Pancreas (tissue), 10 donors: ENCODE measurements at places on chromosomes 4 and X. TPM values are rescaled to one million over a fixed set of nuclear protein-coding genes. Genes with fewer than 3 reads are reported as not detected.

TSPAN7 gene
- 6.3 TPM for total RNA-seq

DNA sequence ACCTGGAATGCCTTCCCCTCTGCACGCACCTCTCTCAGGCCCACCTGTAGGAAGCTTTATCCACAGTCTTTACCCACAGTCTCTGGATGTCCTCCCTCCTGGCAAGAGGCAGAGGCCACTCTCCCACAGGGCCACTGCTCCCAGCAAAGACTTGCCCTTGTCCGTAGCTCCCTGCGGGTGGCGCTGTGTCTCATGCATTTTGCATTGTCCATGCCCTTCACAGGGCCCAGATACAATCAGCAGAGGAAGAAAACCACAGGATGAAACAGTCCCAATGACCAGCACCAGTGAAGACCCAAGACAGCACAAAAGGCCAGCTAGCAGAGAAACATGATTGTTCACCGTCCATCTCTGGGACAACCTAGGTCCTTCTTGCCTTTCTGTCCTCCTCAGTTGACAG is 2.1 kb upstream of the NSG1 start:
- DNase-seq, result peak; percentile 41

FTSJ1 gene
- total RNA-seq, result 15.3 TPM

DNA sequence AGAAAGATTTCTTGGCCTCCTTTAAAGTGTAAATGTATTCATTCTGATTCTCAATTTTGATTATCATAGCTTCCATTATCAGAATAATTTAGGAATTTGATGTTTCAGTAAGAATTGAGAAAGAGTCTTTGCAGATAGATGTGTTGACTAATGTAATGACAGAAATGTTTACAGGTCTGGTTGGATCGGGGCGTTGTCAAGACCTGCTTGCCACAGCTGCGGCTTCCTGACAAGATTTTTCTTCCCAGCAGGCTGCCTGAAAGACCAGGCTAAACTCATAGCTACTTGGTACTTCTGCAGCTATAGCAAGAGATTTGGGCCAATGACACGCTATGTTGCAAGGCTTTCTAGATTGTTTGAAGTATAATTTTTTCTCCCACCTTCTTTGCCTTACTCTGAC is 91.5 kb upstream of the ANKRD50 start:
- no peak for DNase-seq

PPP1R3F gene
- 2.8 TPM for total RNA-seq

- no peak for DNase-seq
These were observed 223.1 kb upstream of the BCOR start for GRCh38 chrX:40320819-40321218.

NEIL3 gene
- 0.09 TPM for total RNA-seq

DNA sequence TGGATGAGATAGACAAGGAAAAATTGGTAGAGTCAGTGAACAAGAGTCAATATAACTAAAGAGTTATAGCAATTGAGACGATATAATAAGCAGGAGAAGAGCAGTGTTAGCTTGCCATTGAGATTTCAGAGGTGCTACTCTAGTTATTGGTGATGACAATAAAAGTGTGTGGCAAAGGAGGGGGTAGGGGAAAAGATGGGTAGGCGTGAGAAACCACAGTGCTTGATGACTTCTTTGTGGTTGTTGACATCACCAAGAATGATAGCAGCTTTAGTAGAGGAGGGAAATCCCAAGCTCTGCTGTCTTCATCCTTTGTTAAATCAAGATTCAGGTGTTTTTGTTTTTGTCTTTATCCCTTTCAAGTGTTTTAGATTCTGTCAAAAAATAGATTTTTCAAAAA is 179.9 kb upstream of the PPP3CA start:
- DNase-seq, result no peak

DNA sequence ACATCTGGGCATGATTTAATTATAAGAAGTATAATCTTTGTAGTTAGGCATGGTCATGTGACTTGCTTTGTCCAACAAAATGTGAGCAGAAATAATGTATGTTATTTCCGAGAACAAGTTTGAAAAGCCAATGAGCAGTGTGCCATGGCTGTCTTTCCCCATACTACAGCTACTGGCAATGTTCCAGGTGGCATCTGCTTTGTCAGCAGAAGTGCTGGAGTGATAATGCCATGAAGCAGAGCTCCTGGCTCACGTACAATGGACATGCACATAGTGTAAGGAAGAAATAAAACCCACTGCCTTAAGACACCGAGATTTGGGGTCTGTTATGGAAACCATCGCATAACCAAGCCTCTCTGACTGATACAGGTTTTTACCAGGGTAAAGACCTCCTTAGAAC is 212.6 kb upstream of the RASGEF1B start:
- DNase-seq, result no peak

GRCh38 chr4:30757357-30757756 is 37.2 kb downstream of the PCDH7 start:
- DNase-seq, result no peak

- peak; percentile 41 for DNase-seq
These were observed 70.2 kb upstream of the BCOR start for GRCh38 chrX:40167850-40168479.

DNA sequence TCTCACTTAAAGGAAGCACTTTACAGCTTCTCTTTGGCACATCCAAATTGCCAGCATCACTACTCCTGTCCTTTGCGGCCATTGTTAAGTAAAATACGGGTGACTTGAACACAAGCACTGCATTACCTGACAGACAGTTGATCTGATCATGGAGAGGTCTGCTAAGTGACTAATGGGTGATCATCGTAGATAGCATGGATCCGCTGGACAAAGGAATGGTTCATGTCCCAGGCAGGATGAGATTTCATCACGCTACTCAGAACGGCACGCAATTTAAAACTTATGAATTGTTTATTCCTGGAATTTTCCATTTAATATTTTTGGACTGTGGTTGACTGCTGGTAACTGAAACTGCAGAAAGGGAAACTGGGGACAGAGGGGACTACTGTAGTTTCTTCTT is 94.1 kb downstream of the NEUROG2 start:
- no peak for DNase-seq
